ENCODE measurements at places on chromosomes 11 and 22.

DNA sequence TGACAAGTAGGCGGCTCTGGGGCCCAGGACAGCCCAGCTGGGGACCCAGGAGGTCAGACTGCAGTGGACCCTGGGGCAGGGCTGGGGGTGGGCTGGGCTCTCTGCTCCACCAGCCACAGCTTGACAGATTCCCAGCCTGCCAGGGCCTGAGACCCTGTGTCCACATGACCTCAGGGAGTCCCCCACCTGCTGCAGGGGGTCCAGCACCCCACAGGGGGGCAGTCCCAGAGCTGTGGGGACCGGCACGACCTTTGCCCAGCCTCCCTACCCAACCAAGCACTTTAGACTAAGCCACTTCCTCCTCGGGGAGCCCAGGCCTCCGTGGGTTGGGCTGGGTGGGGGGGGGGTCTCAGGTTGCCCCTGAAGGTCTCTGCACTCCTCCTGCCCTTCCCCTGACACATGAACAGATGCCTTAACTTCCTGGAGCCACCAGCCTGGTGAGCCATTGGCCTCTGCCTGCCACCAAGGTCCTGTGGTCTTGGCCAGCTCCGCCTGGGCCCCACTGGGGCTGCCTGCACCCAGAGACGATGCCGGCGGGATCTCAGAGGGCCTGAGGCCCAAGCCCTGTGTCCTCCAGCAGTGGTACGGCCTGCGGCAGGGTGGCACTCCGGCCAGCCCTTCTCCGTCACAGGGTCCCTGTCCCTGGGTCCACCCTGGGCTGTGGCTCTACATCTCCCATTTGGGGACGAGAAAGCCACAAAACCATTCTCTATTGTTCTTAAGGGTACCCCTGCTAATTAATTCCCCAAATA is 3.4 kb downstream of the CCDC188 start:
- no peak for ATAC-seq

GRCh38 chr11:30018495-30018894 is 1.7 kb upstream of the KCNA4 start:
- ATAC-seq, result no peak

DNA sequence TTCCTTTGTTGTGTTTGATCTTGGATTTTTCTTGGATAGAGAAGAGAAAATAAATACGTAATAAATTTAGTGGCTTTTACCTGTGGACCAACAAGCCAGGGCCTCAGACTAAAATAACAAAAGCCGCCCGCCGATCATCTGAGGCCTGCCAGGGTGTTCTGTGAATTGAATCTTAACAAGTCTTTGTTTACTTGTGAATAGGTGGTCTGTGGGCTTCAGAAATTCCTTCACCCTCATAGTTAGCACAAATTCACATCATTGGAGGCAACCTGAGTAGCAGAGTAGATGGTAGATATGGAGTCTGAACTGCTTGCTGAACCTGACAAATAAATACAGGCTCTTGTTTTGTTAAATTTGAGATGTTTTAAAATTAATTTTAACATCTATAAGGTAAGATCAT is 176.3 kb upstream of the MTNR1B start:
- no peak for ATAC-seq

DNA sequence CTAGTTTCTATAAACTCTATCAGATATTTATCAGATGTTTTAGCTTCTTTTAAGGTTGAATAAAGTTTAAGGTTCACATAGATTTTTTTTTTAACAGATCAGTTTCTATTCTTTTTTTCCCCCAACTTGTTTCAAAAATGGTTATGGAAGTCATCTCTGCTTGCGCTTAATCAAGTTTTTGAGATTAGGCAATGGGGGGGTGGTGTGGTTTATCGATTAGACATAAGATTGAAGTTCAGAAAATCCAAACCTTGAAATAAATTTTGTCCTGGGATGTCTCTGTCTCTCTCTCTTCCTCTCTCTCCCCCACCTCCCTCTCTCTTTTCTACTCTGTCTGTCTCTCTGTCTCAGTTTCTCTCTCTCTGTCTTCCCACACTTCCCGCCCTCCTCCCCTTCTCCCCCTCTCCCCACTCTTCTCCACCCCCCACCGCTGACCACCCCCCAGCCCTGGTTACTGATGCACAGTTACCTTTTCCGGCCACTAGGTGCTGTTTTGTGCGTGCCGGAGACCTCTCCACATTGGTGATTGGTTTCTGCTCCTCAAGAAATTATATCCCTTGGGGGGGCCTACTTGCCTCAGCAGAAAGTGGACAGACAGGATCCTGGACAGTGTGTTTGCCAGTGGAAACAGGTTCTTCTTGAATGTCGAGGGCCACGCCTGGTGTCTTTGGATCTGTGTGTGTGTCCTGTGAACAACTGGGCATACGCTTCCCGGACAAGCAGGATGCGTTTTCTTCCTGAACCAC is 29.7 kb upstream of the ANO1 start:
- ATAC-seq, result peak; percentile 96

GRCh38 chr22:40450616-40451015 is 80.2 kb downstream of the SGSM3 start:
- ATAC-seq, result no peak
